ENCODE measurements at places on chromosomes 2 and 18.

DNA sequence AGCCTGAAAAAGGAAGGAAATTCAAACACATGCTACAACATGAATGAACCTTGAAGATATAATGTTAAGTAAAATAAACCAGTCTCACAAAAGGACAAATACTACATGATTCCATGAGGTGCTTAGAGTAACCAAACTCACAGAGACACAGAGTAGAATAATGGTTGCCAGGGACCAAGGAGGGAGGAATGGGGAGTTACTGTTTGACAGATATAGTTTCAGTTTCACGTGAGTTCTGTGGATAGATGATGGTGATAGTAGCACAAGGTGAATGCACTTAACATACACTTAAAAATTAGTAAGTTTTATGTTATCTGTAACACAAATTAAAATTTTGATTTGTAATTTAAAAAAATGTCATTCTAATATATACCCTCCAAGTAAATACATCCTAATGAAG is 106.9 kb upstream of the ACVR1C start:
- no peak for DNase-seq

GRCh38 chr2:169065422-169065821 is 3.9 kb upstream of the DHRS9 start:
- DNase-seq = no peak

DNA sequence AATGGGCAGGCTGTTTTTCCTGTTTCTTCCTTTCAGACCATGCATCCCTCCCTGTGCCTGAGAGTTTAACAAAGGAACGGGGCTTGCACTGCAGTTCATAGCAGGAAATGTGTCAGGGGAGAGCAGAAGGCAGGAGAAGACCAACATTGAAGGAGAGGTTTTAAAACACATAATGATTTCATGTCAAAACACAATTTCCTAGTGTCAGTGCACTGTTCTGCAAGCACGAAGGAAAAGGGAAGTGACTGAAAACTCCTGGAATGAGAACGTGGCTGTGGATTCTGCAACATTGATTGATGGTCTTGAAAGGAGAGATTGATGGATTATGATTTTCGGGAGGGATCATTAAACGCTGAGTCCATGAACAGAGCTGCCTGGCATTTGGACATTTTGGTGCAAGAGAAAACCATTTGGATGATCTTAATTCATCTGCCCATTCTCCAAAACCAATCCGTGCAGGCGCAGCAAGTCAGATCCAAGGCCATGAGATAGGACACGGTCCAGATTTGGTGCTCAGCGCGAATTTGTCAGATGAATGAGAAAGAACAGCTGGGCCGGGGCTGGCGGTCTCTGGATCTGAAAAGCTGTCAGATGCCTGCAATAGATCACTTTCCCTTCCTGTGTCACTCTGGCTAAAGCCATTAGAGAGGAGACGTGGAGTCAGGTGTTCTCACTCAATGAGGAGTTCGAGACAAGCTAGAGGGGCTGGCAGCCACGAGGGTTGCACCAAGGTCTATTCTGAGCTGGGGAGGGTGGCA is 38.4 kb downstream of the C1QL2 start:
- no peak for DNase-seq

GRCh38 chr18:78934003-78934402 is 45.6 kb upstream of the SALL3 start:
- no peak for DNase-seq

DNA sequence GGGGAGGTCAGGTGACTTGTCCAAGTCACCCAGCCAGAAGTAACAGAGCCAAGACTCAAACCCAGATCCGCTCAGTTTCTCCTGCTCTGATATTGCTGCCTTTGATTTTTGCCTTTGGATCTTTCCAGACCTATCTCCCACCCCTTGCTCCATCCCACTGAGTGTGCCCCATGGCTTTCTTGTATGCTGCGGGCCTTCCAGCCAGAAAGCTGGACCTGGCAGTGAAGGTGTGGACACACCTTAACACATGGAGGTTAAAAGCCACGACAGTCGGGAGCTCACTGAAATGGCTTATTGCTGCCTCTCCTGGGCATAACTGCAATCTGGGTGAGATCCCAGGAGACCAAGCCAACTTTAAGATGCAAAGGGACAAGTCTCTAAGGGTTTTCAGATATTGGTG is 86.7 kb downstream of the LONRF2 start:
- no peak for DNase-seq

GRCh38 chr2:221304916-221305315 is 267.2 kb downstream of the EPHA4 start:
- DNase-seq = no peak

GRCh38 chr2:200705305-200706041 is 106.2 kb upstream of the BZW1 start:
- no peak for DNase-seq

GRCh38 chr18:54750350-54750749 is 77.9 kb upstream of the RAB27B start:
- DNase-seq = no peak

GRCh38 chr2:27741673-27742072 is 29.8 kb upstream of the MRPL33 start:
- no peak for DNase-seq

- peak; percentile 40 for DNase-seq
These were observed 84.5 kb downstream of the LONRF2 start for GRCh38 chr2:100237770-100238169.

DNA sequence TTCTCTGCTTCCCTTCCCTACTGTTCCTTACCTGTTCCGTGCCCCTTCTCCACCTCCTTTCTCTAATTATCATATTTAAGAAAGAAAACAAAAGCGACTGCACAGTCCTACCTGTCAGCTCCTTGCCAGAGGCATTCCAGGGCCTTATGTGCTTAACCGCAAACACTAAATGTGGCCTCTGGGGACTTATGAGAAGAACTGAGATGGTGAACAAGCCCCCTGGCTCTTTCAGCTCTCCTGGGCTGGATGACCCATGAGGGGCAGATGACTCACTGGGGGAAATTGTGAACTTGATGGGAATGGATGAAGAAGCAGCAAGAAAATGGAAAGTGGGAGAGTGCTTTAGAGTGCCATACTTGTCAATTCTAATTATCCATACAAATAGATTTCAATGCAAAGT is 106.3 kb upstream of the LYPD1 start:
- DNase-seq = no peak

- DNase-seq = no peak
These were observed 25.0 kb downstream of the ZAP70 start for GRCh38 chr2:97738179-97739019.

- DNase-seq = no peak
These were observed 99.1 kb upstream of the TCF4 start for GRCh38 chr18:55687106-55687505.

DNA sequence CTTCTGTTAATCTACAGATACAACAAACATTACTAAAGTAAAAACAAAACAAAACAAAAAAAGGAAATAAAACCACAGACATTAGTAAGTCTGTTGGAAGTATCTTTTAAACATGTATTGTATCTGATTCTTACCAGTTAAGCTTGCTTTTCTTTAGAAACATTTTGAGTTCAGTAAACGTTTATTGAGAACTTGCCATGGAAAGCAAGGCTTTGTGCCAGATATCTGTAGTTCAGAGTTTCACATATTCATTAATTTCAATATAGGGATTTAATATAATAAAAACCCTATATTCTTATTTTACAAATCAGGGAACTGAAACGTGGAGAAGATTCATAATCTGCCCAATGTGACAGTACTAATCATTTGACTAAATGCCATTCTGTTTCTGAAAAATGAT is 1101.0 kb upstream of the GYPC start:
- no peak for DNase-seq

GRCh38 chr2:194352505-194352904 is 1304.5 kb upstream of the SLC39A10 start:
- DNase-seq = no peak

DNA sequence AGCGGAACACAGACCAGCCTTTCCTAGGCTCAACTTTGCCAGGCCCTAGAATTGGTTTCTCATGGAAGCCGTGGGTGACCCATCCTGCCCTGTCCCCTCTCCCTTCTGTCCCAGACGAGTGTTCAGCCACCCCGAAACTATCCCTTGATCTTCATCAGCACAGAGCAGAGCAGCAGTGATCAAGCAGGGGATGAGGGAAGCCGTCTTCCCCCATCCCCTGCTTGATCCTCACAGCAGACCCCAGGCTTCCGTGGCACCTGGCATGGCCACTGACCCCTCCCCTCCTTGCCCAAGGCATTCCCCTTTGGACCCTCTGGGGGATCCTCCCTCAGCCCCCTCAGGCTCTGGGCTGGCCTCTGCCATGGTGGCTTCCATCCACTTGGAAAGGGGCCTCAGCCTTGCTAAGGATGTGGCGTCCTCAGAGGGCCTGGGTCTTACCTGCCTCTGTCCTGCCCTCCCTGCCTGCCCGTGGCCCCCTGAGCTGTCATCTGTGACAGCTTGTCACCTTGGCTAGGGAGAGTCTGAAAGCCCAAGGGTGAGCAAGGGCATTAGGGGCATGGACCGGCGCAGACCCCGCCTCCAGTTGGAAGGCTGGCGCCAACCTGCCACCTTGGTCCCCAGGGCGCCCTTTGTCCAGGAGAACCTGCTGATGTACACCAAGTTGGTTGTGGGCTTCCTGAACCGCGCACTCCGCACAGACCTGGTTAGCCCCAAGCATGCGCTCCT is 10.4 kb upstream of the CCDC74A start:
- no peak for DNase-seq

DNA sequence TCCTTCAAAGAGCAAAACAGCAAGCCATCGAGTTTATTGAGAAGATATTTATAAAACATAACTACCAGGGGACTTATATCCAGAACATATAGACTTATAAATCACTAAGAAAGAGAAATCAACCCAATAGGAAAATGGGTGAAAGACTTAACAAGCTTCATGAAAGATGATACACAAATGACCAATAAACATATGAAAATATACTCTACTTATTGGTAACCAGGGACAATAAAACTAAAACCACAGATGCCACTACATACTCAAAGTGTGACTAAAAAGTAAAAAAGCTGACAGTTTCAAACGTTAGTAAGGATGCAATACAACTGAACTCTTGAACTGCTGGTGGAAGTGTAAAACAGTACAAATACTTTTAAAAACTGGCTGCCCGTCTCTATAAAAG is 154.3 kb downstream of the TMEM163 start:
- DNase-seq = no peak

DNA sequence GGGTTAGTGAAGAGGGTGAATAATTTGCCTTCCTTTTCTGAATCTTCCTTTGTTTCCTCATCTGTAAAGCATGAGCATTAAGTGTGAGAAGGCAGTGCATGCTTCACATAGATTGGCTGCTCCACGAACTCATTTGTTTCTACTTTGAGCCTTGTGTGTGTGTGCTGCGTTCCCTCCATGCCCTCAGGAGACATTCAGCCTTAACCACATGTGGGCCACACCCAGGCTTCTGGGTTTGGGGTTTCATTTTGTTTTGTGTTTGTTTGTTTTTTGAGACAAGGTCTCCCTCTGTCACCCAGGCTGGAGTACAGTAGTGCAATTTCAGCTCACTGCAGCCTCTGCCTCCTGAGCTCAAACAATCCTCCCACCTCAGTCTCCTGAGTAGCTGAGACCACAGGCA is 843.3 kb downstream of the GALR1 start:
- DNase-seq = no peak

DNA sequence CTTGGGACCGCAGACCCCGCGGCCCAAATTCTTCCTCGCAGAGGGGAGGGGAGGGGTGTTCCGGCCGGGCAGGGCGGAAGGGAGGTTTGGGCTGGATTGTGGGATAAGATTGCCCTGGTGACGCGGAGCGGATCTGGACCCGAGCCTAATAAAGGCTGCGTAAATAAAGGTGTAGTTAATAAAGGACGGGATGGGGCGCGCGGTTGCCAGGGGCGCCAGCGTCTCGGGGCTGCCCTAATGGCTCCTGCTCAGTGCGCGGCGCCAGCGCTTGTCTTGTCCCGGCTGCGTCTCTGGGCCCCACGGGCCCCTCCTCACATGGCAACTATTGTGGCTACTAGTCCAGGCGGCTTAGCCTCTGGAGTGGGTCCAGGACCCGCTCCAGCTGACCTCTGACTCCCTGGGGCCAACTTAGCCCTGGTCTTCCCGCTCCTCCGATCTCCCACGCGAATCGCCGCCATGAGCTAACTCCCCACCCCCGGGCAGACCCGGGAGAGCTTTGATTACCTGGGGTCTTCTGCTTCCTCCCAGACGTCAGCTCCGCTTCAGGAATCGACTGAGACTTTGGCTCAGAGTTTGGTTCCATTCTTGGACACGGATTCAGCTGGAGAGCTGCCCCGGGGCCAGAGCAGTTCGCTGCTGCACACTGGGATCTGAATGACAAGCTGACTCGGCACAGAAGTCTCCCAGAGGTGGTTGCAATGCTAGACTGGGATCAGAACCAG is 36.5 kb downstream of the SLC25A52 start:
- peak; percentile 60 for DNase-seq

GRCh38 chr18:75727456-75727855 is 300.0 kb upstream of the SMIM21 start:
- DNase-seq = no peak

- no peak for DNase-seq
These were observed 5.9 kb downstream of the CTLA4 start for GRCh38 chr2:203873461-203873860.

GRCh38 chr2:225636558-225636957 is 237.0 kb downstream of the NYAP2 start:
- no peak for DNase-seq

- DNase-seq = no peak
These were observed 109.1 kb downstream of the RTP5 start for GRCh38 chr2:241978670-241979069.

DNA sequence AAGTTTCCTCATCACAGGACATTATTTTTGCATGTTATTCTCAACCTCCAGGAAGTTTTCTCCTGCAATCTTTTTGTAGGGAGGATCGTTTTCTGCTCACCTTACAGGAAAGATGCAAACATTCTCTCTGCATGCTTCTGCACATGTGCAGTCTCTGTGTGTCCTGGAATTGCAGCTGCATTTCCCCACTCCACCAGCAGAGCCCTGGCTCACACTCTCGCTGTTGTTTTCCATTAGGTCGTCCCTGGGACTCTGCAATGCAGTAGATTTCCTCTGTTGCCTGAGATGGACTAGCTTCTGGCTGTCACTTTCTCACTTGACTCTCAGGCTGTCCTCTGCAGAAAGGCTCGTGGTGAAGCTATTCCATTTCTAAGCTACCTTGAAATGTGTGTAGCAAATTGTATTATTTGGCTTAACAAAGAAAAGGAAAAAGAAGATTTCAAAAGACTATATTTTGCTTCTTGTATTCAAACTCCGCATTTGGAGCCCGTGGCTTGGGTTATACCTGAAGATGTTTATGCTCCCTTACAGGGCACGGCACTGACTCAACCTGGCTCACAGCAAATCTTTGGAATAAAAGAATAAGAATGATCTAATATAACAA is 346.7 kb downstream of the RAD51AP2 start:
- DNase-seq = no peak

Measured in right atrium auricular region (tissue), 2 donors.